ENCODE measurements at places on chromosomes 2 and 18. TPM values are rescaled to one million over a fixed set of nuclear protein-coding genes. Genes with fewer than 3 reads are reported as not detected.

ABCB11 gene
- not detected for total RNA-seq

PIEZO2 gene
- 5.5 TPM for total RNA-seq

REG3G gene
- total RNA-seq, result not detected

DNA sequence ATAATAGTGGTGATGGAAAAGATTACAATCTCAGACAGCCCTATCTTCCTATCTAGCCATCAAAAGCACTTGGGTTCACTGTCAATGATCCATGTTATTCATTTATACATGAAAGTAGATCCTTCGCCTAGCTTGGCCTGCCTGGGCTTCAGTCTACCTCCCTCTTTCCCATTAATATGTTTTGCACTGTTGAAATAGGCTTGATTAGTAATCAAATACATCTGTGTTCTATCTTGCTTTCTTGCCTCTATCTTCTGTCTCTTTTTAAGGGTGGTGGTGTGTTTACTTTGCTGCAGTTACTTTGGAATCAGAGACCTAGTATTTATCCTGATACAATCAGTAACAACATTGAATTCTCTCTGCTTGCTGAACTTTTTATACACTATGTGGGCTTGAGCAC lies 521.2 kb downstream of the TNS1 start:
- no peaks in the 10 kb centered on the region for H3K27me3 ChIP-seq
- H3K4me3 ChIP-seq, result no peak overlapping the region
- no peaks in the 10 kb centered on the region for H3K4me1 ChIP-seq
- DNase-seq, result no peak
- no peaks in the 10 kb centered on the region for H3K36me3 ChIP-seq

DNA sequence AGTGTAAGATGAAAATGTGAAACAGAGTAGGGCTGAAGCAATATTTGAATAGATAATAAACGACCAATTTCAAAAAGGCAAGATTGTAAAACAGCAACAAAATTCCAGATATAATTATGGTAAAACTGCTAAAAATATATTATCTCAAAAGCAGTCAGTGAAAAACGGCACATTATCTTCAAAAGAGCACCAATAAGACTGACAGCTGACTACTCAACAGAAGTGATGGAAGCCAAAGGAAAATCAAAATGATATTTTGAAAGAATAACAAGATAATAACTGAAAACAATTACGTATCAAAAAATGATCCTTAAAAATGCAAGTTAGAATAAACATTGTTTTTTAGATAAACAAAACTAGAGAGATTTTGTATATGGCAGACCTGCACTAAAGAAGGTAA lies 920.6 kb upstream of the FAM98A start:
- no peaks in the 10 kb centered on the region for H3K4me1 ChIP-seq
- no peak for DNase-seq
- no peaks in the 10 kb centered on the region for H3K27me3 ChIP-seq
- H3K4me3 ChIP-seq, result no peak overlapping the region
- no peaks in the 10 kb centered on the region for H3K36me3 ChIP-seq

GRCh38 chr2:155115846-155116245 lies 417.4 kb downstream of the KCNJ3 start:
- H3K36me3 ChIP-seq, result no peaks in the 10 kb centered on the region
- no peaks in the 10 kb centered on the region for H3K27me3 ChIP-seq
- no peaks in the 10 kb centered on the region for H3K4me1 ChIP-seq
- H3K4me3 ChIP-seq, result no peak overlapping the region
- no peak for DNase-seq

GRCh38 chr2:45919711-45920111 lies 268.2 kb downstream of the PRKCE start:
- no peaks in the 10 kb centered on the region for H3K4me1 ChIP-seq
- DNase-seq, result no peak
- H3K4me3 ChIP-seq, result no peak overlapping the region
- H3K36me3 ChIP-seq, result no peaks in the 10 kb centered on the region
- H3K27ac ChIP-seq, result no peak overlapping the region

GRCh38 chr18:3985020-3985419 lies 470.1 kb downstream of the DLGAP1 start:
- H3K36me3 ChIP-seq, result no peaks in the 10 kb centered on the region
- no peak for DNase-seq
- no peak overlapping the region for H3K4me3 ChIP-seq
- no peak overlapping the region for H3K27ac ChIP-seq
- H3K27me3 ChIP-seq, result no peaks in the 10 kb centered on the region

- no peak overlapping the region for H3K4me3 ChIP-seq
- no peaks in the 10 kb centered on the region for H3K27me3 ChIP-seq
- H3K27ac ChIP-seq, result no peak overlapping the region
- H3K36me3 ChIP-seq, result peaks cover 79% of the 10 kb centered on the region
- H3K4me1 ChIP-seq, result peaks cover 6% of the 10 kb centered on the region
- no peak for DNase-seq
Measured at GRCh38 chr2:108454440-108454839, 5.4 kb downstream of the GCC2 start.

DNA sequence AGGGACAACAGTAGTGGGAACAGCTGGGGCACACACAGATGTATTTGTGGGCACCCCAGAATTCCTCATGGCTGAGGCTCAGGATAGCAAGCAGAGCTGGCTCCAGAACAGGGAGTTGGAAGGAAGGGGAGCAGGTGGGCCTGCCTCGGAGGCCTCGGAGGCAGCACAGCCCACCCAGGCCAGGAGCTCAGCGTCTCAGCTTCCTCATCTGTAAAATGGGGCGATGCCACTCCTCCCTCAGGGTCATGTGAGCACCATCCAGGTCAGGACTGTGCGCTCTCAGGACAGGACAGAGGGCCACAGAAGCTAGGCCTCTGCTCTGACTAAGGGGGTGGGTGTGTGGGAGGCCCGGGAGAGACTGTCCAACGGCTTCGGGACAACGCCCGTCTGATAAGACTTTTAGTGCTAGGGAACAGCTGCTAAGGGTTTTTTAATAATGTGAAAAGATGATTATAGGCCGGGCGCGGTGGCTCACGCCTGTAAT lies 106.2 kb downstream of the HDAC4 start:
- H3K4me3 ChIP-seq, result no peak overlapping the region
- peaks cover 20% of the 10 kb centered on the region for H3K4me1 ChIP-seq
- H3K36me3 ChIP-seq, result no peaks in the 10 kb centered on the region
- H3K27me3 ChIP-seq, result no peaks in the 10 kb centered on the region
- DNase-seq, result no peak
- no peak overlapping the region for H3K27ac ChIP-seq

GRCh38 chr2:145815933-145816332 lies 1296.0 kb upstream of the ZEB2 start:
- no peaks in the 10 kb centered on the region for H3K36me3 ChIP-seq
- no peak overlapping the region for H3K27ac ChIP-seq
- H3K4me3 ChIP-seq, result no peak overlapping the region
- peaks cover 16% of the 10 kb centered on the region for H3K4me1 ChIP-seq
- H3K27me3 ChIP-seq, result no peaks in the 10 kb centered on the region

DNA sequence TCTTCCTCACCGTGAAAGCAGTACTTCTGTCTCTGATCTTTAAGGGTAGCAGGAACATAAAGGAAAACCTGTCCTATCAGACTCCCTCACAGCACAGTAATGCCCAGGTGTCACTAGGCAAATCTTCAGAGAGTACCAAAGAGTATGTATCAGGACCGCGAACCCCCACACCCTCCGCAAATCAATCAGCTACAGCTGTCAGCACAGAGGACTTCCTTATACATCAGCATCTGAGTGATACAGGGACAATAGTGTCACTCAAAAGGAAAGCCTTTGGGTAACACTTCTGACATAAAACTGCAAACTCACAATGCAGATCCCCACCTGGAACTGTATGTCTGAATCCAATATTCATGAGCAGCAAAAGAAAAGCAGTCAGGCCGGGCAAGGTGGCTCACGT lies 2.6 kb downstream of the AFG3L2 start:
- H3K27ac ChIP-seq, result no peak overlapping the region
- H3K27me3 ChIP-seq, result no peaks in the 10 kb centered on the region

DNA sequence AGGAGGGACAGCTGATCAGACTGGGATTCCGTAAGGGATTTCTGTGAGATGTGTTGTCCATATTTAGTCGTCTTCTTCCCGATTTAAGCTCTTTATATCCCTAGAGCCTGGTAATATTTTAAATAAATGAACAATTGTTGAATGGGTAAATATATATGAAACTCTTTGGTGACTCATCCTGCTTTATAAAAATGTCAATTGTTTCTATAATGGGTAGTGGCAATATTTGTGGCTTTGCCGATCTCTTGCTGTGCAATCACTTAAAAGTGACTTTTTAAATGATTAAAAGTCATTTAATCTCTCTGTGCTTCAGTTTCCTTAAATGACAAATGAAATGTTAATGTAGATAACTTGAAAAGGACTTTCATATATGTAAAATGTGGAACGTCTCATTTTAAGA lies 339.2 kb downstream of the RNF144A start:
- H3K27ac ChIP-seq, result no peak overlapping the region
- no peak for DNase-seq

GRCh38 chr18:76391746-76392145 lies 103.3 kb downstream of the ZNF516 start:
- H3K27me3 ChIP-seq, result no peaks in the 10 kb centered on the region
- H3K4me1 ChIP-seq, result no peaks in the 10 kb centered on the region
- H3K36me3 ChIP-seq, result no peaks in the 10 kb centered on the region

DNA sequence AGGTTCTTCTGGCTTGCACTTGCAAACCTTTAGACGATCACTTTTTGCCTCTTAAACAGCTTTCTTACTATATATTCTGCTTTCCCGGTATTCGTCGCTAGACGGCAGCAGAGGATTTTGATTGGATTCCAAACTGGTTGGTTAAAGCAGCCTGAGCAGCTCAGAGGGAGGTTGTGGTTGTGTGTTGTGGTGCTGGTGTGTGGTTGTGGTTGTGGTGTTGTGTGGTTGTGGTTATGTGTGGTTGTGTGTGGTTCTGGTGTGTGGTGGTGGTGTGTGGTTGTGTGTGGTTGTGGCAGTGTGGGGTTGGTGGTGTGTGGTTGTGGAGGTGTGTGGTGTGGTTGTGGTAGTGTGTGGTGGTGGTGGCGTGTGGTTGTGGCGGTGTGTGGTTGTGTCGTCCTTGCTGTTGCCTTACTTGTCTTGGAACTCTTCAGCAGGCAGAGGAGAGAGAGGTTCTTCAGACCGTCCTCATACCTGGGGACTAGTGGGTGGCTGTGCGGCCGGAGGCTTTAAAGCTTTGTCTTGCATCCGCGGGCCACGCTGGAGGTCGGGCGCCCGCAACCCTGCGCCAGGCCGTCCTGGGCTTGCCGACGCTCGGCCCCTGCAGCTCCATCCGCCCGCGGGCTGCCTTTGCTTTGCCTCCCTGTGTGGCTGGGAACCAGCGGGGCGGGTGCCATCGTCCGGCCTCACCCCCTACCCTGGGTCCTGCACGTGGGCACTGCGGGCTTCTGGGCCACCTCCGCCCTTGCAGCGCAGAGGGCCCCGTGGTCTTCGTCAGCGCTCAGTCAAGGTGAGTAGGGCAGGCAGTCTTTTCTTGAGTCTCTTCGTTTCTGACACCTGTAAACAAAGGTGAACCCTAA lies 190.8 kb downstream of the ARHGAP28 start:
- DNase-seq, result peak; percentile 31
- no peak overlapping the region for H3K27ac ChIP-seq
- H3K4me3 ChIP-seq, result no peak overlapping the region

DNA sequence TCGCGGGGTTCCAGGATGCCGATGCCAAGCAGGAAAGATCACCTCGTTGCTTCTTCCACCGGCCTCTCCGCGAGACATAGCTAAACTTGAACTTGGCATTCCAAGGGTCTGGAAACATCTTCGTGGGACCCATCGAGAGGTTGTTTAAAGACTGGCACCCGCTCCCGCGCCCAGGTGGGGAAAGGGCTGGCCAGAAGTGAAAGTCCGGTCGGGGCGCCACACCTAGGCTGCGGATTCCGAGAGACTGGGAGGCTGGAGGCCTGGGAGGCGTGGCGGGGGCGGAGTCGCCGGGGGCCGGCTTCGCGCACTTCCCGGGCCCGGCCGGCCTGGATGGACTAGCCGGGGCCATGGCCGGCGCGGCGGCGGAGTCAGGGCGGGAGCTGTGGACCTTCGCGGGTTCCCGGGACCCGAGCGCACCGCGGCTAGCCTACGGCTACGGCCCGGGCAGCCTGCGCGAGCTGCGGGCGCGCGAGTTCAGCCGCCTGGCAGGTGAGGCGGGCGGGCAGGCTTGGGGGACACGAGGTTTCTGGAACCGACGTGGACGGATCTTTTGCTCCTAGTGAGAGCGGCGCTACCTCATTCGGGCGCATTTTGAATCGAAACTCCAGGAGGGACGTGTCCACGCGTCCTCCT lies at the start of gene MOCOS:
MOCOS (plus strand) TSS at position 305 of the 633 bp plus-strand sequence; CDS start at position 348, 43 bp downstream.
- H3K4me1 ChIP-seq, result peaks cover 11% of the 10 kb centered on the region
- no peaks in the 10 kb centered on the region for H3K36me3 ChIP-seq
- peak within 1 kb of the TSS; percentile 55 for H3K4me3 ChIP-seq
- H3K27ac ChIP-seq, result no peak within 1 kb of the TSS
- no peaks in the 10 kb centered on the region for H3K27me3 ChIP-seq
- peak; percentile 67 for DNase-seq

DNA sequence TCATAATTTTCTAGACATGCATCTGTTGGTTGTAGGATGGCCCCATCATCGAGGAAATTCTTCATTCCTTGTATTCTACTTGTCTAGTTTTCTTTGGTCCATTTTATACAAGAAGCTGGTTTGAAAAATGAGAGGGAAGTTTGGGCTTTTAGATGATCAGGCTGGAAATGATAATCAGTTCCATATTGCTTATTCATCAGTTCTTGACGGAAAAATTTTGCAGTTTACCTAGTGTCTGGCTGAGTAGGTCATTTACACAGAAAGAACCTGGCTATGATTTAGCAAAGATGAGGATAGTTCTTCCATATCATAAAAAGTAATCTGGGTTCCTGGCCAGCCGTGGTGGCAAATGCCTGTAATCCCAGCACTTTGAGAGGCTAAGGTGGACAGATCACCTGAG lies 374.9 kb downstream of the LRRTM1 start:
- H3K4me3 ChIP-seq, result no peak overlapping the region
- DNase-seq, result no peak
- no peaks in the 10 kb centered on the region for H3K4me1 ChIP-seq
- H3K36me3 ChIP-seq, result no peaks in the 10 kb centered on the region
- H3K27me3 ChIP-seq, result peaks cover 11% of the 10 kb centered on the region

Data from SJSA1 (cell line).